ENCODE measurements at places on chromosomes 13 and 19.

GRCh38 chr19:1312767-1313694 is 27.4 kb downstream of the EFNA2 start:
- DNase-seq = no peak

DNA sequence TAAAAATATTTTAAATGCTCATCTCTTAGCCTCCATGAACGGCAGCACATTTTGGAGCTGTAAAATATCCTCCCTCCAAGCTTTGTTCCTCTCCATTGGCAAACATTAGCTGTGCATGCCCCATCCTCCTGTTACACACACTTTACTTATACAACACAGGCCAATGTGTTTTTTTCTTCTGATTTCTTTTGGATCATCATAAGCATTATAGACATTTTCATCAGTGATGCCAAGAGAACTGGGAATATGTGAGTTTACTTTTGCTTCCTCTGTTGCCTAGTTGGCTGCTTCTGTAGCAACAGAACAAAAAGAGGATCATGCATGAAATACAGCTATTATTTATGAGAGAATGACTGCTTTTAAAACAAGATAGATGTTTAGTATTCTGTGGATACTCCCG is 142.6 kb downstream of the PCDH9 start:
- no peak for DNase-seq

GRCh38 chr13:46176756-46177155 is 5.2 kb downstream of the LCP1 start:
- no peak for DNase-seq

DNA sequence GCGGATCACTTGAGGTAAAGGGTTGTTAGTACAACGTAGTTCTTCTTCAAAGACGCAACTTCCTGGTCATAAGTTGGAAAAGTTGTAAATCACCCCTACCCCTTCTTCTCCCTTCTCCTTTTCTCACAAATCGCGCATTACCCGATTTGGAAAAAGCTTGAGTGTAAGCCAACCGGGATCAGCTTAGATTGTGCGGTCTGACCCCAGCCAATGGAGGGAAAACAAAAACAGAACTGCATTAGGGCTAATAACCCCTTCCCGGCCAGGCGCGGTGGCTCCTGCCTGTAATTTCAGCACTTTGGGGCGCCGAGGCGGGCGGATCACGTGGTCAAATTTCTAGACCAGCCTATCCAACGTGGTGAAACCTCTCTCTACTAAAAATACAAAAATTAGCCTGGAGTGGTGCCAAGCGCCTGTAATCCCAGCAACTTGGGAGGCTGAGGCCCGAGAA is 806 bp downstream of the ZNF90 start:
- no peak for DNase-seq

GRCh38 chr19:41175801-41176777 is 16.9 kb upstream of the CYP2S1 start:
- DNase-seq = no peak

All from NCI-H526 treated with DMSO at 0.1 percent for 48 hours (cell line).